A549 treated with ZK216348 at 1 μM for 4 hours (cell line): ENCODE measurements at places on chromosomes 6 and 20. TPM values are rescaled to one million over a fixed set of nuclear protein-coding genes. Genes with fewer than 3 reads are reported as not detected.

The SLC13A3 gene
- total RNA-seq: 0.21 TPM in 1 of 5 replicates, not detected in the others

The ARMH2 gene
- total RNA-seq: not detected in 5 replicates

The MAP7 gene
- 22.2 to 29.9 TPM (median 26.3 TPM) in 5 replicates for total RNA-seq

The TMEM170B gene
- total RNA-seq: 0.25 to 0.86 TPM (median 0.73 TPM) in 5 replicates

The WFDC2 gene
- not detected in 5 replicates for total RNA-seq

The VPS16 gene
- total RNA-seq: 19.3 to 40.0 TPM (median 32.3 TPM) in 5 replicates

The JAG1 gene
- 29.6 to 43.4 TPM (median 41.1 TPM) in 5 replicates for total RNA-seq

The MCHR2 gene
- total RNA-seq: not detected in 5 replicates

The ACTL10 gene
- total RNA-seq: not detected in 5 replicates

The LCA5 gene
- total RNA-seq: 0.25 to 1.3 TPM (median 1.0 TPM) in 5 replicates

The HIVEP1 gene
- total RNA-seq: 7.9 to 11.2 TPM (median 9.8 TPM) in 5 replicates

The RBPJL gene
- total RNA-seq: not detected in 5 replicates

The ATXN1 gene
- 1.5 to 4.3 TPM (median 3.5 TPM) in 5 replicates for total RNA-seq

The RNF39 gene
- total RNA-seq: not detected in 5 replicates

The ZC2HC1B gene
- total RNA-seq: not detected in 5 replicates

The LPIN3 gene
- 7.9 to 16.8 TPM (median 12.7 TPM) in 5 replicates for total RNA-seq

The MCCD1 gene
- not detected in 5 replicates for total RNA-seq

The EYA4 gene
- 7.9 to 12.6 TPM (median 9.7 TPM) in 5 replicates for total RNA-seq

The MYB gene
- total RNA-seq: 0.52 to 1.1 TPM (median 0.77 TPM) in 5 replicates

The AVP gene
- not detected in 5 replicates for total RNA-seq
